ENCODE measurements at places on chromosomes 13 and 19.
A peak's percentile ranks its signal among the peaks of the same experiment; 100 is the strongest.

DNA sequence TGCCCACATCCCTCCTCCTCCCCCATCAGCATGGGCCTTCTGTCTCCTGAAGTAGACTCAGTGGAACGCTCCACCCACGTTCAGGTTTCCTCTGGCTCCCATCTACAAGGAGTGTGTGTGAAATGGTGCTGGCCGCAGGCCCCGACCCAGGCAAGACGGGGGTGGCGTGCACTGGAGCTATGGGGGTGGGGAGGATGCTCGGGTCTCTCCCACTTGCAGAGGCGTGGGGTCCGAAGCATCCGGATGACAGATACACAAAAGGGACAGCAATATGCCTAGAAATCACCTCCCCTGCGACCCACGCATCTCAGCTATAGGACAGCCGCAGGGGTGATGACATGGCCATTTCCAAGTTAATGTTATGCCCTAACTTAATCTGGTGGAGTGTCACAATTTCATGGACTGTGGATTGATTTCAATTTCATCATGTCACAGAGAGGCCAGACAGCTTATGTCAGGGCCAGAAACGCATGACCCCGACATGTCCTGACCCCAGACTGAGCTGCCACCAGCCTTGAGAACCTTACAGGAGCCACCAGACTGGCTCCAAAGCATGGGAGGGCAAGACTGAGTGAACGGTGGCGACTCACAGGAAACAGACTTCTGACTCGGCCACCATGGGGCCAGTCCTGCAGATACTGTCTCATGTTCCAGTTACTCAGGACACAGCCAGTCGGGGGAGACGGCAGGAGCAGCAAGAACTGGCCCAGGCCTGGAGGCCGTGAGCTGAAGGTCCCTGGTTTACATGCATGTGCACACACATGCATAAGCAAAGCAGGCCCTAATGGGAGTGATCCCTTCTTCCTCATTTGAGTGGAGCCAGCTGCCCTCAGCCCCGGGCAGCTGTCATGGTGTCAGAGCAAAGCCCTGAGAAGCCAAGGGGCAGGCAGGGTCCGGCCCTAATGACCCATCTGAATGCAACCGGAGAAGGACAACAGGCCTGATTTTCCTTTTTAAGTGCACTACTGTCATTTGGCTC is 82.2 kb downstream of the SLC7A1 start:
- no peak for DNase-seq

DNA sequence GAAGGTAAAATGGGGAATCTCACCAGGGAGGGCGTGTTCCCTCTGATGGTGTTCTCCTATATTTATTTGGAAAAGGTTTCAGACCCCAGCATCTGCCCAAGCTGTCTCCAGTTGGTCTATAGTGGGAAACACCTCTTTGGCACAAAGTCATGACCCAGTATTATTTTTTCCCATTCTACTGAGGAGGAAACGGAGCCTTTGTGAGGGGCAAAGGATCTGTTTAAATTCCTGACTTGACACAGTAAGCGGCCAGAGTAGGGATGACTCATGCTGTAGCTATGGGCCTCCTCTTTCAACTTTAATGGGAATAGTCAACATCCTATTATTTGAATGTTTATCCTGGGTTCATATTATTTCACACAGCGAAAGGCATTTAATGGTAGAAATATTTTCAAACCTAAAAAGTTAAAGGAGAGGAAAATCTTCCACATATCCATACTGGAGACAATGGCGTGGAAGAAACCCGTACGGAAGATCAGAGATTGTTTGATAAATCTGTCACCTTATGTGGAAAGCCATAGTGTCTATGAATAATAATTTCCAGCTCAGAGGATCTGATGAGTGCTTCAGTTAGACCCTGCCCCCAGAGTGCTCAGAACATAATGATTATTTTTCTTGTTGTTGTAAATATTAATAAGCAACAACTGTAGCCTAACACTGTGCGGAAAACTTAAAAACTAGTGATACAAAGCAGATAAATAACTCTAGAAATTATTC is 126.0 kb downstream of the FOXO1 start:
- no peak for DNase-seq

DNA sequence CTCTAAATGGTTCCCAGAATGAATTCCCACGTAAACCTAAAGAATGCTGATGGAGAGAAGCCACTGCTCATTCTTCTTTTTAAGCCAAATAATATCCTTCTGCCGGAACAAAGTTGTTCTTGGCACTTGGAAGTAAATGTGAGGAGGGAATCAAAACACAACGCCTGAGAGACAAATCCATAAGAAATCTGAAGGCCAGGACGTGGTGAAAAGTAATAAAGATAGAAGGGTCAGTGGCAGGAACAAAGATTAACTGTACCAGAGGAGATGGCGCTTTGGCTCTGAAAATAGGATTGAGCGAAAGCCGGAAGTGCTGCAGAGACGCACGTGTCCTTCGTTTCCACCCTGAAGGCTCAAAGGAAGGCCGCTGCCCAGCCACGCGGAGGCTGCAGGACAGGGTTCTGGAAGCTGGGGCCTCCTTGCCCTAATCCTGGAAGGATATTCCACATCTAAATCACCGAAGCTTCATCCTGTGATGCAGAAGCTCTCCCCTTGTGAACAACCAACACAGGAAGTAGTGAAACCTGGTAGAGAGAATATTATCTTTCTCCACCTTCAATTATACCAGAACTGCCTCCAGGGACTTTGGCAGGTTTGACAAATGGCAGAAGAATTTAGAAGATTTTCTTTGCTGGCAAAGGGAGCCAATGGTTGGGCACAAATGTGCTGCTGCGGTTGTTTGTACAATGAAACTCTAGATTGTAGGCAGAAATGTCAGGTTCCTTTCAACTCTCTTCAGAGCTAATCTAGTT is 214.6 kb upstream of the SERP2 start:
- no peak for DNase-seq

- no peak for DNase-seq
These were observed 188.2 kb upstream of the RNF113B start for GRCh38 chr13:98365302-98365701.

DNA sequence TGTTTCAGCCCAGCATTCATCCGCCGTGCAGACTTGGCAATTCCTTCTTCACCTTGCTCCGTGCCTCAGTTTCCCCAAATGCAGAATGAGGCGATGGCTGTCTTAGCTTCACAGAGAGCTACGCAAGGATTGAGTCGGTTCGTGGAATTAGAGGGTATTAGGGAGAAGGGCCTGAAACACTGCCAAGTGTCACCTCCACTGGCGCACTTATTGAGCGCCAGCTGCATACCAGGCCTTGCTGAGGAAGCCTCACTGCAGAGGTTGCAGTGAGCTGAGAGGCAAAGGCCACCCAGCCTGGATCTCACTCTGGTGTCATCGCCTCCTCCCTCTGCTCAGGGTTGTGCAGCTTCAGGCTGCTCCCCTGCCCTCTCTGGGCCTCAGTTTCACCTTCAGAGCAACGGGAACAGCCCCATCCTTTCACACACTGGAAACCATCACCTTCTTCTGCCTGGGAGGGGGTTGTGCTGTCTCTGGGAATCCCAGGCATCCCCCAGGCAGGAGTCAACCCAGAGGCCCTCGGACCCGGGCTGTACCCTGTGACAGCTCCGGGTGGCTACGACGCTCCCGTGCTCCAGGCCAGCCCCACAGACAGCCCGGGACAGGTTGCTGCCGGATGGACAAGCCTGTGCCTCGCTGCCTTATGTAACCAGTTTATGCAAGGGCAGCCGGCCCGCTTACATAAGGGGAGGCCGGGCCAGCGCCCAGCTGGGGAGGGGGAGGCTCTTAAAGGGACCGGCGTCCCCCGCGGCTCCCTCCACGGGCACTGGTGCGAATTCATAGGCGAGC is 31.9 kb downstream of the NFIC start:
- no peak for DNase-seq

GRCh38 chr19:35757231-35757748 is 461 bp upstream of the HSPB6 start:
- DNase-seq: no peak

DNA sequence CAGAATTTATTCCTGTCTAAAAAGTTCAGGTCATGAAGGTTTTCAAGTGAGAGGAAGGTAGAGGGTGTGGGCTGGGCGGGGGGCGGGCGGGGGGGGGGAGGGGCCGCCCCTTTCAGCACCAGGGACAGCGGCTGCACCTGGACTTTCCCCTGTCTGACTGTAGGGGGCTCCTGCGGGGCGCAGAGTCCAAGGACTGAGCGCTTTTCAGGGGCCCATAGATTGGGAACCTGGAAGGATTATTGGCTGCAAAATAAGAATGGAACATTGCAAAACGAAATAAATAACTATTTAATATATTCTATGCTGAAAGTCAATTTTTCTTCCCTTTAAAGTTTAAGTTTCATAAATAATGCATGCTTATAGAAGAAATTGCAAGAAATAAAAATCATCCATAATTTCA is 8.9 kb upstream of the CYP4F3 start:
- peak; percentile 10 for DNase-seq

DNA sequence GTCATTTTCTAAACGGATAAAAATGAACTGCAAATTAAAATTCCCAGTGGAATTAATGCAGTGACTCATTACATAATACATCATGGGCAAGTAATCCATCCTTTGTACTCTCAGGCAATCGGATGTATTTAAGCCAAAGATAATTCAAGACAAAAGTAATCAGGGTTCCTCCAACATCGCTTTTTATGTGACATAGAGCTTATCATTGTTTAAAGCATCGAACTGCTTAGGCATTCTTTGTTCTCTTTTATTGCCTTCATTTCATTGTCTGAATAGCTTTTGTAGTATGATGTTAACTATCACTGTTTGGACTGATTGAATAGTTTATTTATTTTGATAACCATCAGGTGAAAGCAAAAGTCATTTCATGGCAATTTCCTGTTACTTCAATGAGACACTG is 209.4 kb downstream of the ITGBL1 start:
- DNase-seq: no peak

DNA sequence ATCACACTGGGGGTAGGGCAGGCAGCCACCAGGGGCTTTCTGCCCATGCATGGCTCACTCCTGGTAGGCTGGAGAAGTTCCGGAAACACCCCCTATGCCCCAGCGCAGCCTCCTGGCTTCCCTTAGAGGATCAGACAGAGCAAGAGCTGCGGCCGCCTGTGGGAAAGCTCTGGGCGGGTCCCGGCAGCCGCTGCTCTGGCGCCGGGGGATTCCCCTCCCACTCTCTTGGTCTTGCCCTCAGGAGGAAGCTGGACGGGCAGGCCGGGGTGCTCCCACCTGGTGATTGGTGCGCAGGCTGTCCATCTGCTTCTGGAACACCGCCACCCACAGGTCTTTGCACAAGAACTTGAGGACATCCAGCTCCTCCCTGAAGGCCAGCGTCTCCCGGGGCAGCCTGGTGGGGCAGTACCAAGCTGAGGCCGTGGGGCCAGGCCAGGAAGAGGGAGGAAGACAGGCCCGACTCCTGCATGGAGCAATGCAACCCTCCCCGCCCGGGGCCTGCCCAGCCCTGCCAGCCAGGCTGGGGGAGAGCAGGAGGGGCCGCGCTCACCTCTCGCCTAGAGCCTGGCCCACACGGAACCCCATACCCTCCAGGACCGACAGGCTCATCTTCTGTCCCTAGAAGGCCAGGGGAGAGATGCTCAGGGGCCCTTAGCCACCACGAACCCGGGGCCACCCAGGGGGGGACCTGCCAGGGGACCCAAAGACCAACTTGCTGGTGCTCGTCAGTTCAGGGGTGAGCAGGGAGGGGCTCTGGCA is 4.0 kb upstream of the NKPD1 start:
- DNase-seq: peak; percentile 42
